Stimulated activated effector memory CD8-positive, alpha-beta T cell treated with anti-CD3 and anti-CD28 coated beads, Interleukin-12 subunit alpha, Interleukin-12 subunit beta, amount 100 ng/mL, for 72 hours (primary cell): ENCODE measurements at places on chromosomes 16 and 17.

GRCh38 chr16:85252461-85252860 lies 140.2 kb upstream of the CIBAR2 start:
- no peak for DNase-seq

- no peak for DNase-seq
These were observed 42.4 kb upstream of the CES5A start for GRCh38 chr16:55917373-55918160.

DNA sequence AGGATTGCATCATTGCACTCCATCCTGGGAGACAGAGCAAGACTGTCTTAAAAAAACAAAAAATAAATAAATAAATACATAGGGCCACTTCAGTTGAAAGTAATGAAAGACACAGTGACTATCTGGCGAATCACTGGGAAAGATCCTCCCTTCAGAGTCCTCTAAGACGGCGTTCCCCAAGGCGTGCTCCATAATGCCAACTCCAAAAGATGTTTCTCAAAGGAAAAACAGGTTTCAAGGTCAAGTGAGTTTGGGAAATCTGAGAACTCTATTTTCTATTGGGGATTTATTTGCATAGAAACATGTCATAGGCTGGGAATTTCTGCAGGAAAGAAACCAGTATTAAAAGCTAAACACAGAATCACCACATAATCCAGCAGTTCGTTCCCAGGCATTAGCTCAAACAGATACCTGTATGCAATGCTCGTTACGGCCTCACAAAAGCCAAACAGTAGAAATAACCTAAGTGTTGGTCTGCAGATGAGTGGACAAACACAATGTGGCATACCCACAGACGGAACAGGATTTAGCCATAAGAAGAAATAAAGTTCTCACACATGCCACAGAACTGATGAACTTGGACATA lies 7.9 kb downstream of the KLHDC4 start:
- no peak for DNase-seq

GRCh38 chr16:1532771-1533170 lies 695 bp upstream of the TMEM204 start:
- DNase-seq = no peak

DNA sequence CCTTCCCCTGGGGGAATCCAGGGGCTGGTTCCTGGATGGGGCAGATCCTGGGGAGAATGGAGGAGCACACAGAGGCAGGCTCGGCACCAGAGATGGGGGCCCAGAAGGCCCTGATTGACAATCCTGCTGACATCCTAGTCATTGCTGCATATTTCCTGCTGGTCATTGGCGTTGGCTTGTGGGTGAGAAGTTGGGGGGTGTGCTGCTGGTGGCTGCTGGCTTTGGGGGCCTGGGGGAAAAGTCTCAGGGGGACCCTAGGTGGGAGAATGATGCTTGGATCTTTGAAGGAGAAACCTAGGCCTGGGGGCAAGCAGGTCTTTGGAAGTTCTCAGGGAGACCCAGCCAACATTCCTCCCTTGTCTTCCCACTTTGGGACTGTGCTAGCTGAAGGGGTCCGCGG lies at the start of gene SLC5A2:
Gene SLC5A2 (plus strand): TSS at position 43 of the 400 bp plus-strand sequence. CDS start 14 bp downstream, at position 57.
- DNase-seq = no peak

DNA sequence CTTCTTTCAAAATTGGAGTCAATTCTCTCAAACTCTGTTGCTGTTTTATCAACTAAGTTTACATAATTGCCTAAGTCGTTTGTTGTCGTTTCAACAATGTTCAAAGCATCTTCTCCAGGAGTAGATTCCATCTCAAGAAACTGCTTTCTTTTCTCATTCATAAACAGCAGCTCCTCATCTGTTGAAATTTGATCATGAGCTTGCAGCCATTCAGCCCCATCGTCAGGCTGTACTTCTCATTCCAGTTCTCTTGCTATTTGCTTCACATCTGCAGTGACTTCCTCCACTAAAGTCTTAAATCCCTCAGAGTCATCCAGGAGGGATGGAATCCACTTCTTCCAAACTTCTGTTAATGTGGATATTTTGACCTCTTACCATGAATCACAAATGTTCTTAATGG lies 230.6 kb downstream of the IRF8 start:
- DNase-seq = no peak

GRCh38 chr17:30495586-30495985 lies 18.4 kb downstream of the GOSR1 start:
- DNase-seq = no peak

- no peak for DNase-seq
These were observed 1.2 kb upstream of the AKAP10 start for GRCh38 chr17:19978805-19979211.

GRCh38 chr16:29961127-29961478 lies 776 bp upstream of the TMEM219 start:
- no peak for DNase-seq

DNA sequence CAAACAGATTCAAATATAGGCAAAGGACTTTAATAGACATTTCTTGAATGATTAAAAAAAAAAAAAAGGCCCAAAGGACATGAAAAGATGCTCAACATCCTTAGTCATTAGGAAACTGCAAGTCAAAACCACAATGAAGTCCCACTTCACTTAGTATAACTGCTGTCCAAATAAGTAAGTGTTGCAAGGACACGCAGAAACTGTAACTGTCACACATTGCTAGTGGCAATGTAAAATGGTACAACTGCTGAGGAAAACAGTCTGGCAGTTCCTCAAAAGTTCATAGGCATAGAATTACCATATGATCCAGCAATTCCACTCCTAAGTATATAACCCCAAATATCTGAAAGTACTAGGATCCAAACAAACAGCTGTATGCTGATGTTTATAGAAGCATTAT lies 112.7 kb downstream of the BRIP1 start:
- no peak for DNase-seq

- DNase-seq = no peak
These were observed 34.0 kb downstream of the GSG1L start for GRCh38 chr16:28029387-28030002.

- DNase-seq = no peak
These were observed 16.7 kb downstream of the NDUFAB1 start for GRCh38 chr16:23579371-23579770.

DNA sequence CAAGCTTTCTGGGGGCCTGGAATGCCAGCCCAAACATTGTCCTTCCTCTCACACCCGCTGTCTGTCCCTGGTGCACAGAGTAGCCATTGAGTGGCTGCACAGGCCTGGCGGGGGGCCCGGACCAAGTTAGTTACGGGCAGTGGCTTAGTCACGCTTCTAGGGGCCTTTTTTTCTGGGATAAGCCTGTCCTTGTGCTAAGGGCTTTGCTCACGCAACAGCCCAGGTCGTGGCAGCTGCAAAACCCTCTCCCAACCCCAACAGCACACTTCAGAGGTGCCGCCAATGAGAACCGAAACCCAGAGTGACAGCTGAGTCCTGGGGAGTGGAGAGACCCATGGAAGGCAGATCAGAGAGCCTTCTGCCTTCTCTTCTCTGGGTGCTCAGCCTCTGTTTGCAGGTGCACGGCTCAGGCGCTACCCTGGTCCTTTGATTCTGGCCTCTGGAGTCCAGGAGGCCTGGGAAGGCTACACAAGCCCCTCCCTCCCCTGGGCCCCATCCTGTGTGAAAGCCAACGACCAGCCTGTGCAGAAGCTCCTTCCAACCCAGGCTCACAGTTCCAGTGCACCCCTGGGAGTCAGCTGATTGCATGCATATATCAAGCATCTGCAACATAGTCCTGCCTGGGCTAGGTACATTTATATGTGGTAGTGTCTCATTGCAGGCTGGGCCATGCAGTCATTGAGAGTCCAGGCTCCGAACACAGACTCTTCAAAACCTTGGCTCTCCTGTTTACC lies 9.1 kb downstream of the WSCD1 start:
- DNase-seq = no peak

DNA sequence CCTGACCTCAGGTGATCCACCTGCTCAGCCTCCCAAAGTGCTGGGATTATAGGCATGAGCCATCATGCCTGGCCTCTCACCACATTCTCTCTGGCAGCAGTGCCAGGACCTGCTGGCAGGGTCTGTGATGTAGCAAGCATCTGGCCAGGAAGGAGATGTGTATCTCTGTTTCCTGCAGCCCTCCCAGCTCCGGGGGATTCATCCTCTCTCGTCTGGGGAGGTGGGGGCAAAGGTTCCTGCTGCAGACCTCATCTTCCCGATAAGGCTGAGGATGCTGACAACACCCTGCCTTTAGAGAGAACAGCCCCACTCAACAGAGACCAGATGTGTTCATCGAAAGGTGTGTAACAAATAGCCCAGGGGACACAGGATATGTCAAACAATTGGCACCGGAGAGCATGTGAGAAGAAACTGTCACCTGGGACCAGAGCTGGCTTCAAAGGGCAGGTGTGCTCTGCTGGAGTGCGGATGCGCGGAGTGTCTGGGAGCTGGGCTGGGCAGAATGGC lies 54.8 kb upstream of the SEC14L1 start:
- DNase-seq = no peak

DNA sequence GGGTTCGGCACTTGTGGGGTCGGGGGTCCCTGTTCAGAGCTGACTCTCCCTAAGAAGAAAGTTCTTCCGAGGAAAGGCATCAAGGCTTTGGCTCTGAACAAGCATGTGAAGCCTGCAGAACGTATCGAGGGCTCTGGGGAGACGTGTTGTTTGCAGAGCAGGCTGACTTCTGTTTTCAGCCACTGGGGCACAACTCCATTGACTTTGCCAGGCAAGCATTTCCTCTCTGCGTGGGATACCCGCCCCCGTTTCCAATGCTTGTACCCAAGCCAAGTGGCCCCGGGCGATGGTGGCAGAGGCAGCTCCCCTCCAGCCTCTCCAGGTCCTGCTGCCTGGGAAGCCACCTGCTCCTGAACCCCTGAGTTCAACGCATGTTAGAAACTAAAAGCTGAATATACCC lies 255.7 kb downstream of the RBFOX3 start:
- no peak for DNase-seq
